ENCODE measurements at places on chromosomes 5 and 9.

- DNase-seq = no peak
These were observed 392.2 kb upstream of the KLF4 start for GRCh38 chr9:107881626-107882300.

- DNase-seq = no peak
These were observed 43.2 kb downstream of the RFX3 start for GRCh38 chr9:3482578-3482977.

DNA sequence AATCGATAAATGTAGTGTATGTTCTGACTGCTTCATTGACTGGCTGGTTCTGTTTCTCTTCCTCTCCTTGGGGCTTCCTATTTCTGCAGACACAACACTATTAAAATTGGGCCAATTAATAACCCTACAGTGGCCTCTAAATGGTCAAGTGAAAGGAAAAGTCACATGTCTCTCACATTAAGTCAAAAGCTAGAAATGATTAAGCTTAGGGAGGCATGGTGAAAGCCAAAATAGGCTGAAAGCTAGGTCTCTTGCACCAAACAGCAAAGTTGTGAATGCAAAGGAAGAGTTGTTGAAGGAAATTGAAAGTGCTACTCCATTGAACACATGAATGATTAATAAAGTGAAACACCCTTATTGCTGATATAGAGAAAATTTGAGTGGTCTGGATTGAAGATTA lies 58.2 kb downstream of the CCNH start:
- no peak for DNase-seq

DNA sequence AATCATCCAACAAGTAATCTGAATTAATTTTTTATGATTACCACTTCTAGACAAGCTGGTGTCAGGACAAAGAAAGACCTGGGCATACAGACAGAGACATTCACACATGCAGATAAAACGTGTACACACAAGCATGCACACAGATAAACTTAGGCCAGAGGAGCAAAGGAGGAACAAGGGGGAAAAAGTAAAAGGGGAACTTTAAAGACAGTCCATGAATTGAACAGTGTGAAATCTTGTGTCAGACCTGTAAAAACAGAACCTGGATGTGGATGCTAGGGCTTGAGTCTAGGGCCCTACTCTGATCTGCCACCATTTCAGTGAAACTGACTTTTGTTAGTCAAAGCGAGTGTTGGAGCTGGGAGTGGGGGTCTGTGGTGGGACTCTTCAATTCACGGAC lies 11.2 kb upstream of the ZSWIM6 start:
- DNase-seq = no peak

DNA sequence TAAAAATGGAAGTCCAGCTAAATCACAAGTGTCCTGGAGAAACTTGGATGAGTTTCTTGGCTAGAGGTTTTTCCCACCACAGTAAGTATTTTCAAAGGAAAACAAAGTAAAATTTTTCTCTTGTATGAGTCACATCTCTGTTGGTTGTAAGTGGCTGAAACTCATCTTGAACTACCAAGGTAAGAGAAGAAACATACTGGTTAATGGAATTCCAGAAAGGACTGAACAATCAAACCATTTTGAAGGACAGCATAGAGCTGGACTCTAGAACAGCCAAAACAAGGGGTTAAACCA lies 102.8 kb upstream of the CDKN2B start:
- no peak for DNase-seq

GRCh38 chr5:73615085-73615484 lies 10.9 kb upstream of the ARHGEF28 start:
- no peak for DNase-seq

DNA sequence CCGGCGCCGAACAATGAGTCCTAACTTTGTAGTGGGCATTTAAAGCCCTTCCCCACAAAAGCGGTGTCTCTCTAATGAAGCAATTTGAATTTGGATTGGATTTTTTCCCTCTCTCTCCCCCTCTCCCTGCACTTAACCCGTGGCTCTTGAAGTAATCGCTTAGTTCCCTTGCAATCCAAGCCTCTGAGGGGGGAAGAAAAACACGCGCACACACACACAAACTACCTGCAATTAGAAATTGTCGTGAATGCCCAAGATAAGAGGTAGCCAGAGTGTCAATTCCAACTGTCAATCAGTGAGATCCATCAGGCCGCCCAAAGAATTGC lies 1.2 kb downstream of the LHX6 start:
- DNase-seq = no peak

DNA sequence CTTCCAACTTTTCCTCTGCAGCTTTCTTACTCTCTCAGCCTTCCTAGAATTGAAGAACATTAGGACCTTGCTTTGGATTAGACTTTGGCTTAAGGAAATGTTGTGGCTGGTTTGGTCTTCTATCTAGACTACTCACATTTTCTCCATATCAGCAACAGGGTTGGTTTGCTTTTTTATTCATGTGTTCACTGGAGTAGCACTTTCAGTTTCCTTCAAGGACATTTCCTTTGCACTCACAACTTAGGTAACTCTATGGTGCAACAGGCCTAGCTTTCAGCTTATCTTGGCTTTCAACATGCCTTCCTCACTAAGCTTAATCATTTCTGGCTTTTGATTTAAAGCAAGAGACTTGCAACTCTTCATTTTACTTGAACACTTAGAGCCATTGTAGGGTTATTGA lies 153.1 kb downstream of the CCDC192 start:
- DNase-seq = no peak
